NT2/D1 (cell line): ENCODE measurements at places on chromosomes 5 and 9.

DNA sequence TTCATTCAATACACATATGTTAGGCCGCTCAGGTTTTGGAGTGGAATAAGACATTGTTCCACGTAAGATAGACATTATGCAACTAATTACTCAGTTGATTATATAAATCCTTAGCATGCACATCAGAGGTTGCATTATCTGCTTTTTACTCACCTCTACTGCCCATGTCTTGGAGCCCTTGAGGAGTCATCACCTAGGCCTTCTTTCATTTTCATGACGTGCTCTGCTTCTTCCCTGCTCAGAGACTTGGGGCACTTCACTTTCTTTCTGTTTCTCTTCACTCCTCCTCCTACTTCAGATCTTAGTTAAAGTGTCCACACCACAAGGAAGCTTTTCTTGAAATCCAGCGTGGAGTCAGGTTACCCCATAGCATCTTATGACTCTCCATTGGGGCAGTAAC lies 241.1 kb downstream of the TLR4 start:
- no peak for DNase-seq

GRCh38 chr9:137919095-137919465 lies 41.5 kb downstream of the CACNA1B start:
- no peak for DNase-seq

DNA sequence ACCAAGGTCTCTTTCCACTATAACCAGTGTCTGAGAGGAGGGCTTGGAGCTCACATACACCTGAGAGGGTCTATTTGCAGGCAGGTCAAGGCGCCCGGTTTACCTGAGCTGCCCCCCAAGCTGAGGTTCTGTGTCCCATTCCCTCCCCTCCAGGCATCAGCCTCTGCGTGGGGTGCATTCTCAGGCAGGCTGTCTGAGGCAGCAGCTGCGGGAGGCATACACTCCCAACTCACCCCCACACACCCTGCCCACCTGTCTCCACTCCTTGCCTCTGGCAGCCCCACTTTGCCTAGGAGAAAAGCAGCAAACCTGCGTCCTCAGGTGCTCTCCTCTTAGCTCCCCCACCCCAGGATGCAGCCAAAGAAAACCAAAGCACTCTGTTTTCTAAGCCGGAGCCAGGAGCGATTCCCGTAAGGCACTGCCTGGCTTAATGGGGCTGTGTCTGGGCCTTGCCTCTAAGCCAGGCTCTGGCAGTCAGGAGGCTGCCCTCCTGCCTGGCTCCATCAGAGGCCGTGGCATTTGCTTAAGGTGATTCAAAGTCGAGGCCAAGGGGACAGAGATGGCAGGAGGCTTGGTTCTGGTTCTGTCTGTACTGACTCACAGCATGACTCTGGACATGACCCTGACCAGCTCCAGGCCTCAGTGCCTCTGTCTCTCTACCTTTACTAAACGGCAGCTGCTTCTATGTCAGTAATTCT lies 139.2 kb upstream of the TRIM32 start:
- no peak for DNase-seq

- DNase-seq: no peak
Measured at GRCh38 chr5:1806974-1807373, 5.8 kb downstream of the NDUFS6 start.

DNA sequence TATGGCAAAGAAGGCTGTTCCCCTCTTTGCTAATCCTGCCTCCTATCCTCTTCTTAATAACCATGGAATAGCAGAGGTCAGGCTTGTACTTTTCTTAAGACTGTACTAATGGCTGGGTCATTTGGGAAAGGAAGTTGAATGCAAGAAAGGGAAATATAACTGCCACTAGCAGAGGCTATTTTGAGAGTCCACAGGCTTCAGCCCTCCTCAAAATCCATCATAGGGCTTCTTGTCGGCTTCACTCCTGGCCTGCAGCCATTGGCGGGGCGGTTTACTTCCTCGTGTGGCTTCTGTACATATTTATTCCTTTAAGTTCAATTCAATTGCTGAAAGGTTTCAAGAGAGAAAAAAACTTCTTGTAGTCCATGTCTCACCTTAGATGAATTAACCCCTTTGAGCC lies 2.8 kb upstream of the PARP8 start:
- DNase-seq: no peak

DNA sequence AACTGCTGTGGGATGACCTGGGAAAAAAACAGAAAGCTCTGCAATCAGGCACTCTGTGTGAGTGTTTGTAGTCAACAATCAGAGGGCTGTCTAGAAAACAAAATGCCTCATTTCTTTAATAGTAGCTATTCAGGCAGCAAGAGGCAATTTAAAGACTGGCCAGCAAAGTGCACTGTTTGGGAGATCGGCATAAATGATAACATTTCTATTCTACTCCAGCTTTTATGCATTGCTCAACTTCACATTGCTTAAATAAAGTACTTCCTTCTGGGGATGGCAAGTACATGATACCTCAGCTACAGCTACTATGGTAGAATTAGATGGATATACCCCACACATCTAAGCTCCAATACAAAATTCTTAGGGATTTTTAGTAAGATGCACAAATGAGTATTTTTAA lies 193.1 kb downstream of the DCP2 start:
- no peak for DNase-seq

- no peak for DNase-seq
Measured at GRCh38 chr9:123373447-123373923, 17.5 kb downstream of the CRB2 start.

DNA sequence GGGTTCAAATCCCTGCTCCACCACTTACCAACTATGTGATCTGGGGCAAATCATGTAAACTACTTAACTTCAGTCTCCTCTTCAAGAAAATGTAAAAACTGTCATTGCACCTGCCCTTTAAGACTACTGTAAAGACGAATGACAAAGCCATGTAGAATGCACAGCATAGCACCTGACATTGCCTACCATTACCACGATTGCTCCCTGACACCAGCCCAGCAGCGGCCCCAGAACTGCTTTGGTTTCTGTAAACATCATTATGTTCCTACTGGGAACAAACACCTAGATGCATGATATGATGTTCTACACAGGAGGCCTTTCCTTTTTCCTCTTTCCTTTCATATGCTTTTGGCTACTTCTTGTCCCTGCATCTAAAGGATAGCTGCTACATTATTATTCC lies 23.1 kb upstream of the PLPP6 start:
- no peak for DNase-seq

DNA sequence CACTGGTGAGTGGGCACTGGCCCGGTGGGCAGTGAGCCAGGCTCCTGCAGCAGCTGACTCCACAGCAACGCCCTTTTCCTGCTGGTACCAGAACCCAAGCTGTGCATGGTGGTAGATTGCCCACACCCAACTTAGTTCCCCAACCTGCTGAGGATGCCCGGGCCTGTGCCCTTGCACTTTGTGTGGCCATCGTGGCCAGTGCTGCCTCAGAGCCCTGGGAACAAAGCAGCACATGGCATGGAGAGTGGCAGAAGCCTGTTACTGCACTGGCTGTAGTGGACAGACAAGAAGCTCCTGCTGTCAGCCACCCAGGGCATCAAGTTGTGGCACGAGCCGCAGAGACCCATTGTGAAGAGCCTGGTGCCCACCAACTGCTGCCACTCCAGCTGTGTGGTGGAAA lies 612.9 kb downstream of the DNAH5 start:
- no peak for DNase-seq

GRCh38 chr9:128684065-128684324 lies 5.0 kb upstream of the SET start:
- no peak for DNase-seq

- DNase-seq: no peak
Measured at GRCh38 chr5:79074641-79075040, 5.1 kb downstream of the BHMT2 start.

GRCh38 chr5:110268283-110268682 lies 458.2 kb downstream of the TMEM232 start:
- no peak for DNase-seq

DNA sequence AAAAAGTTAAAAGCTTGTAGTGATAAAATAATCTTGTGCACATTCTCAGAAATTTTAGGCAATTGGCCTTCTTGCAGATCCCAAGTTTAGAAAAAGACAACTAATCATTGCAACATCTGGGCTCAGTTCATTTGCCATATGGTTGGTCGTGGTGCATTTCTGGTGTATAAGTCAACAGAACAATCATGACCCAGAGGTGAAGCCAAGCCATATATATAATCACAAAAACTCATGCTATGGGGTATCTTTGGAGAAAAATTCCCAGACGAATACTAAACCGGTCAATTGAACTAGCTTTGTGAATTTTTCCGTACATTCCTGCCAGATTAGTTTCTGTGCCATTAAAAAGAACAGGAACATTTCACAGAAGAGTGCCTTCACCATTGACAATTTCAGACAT lies 50.3 kb downstream of the FYB1 start:
- no peak for DNase-seq

- DNase-seq: no peak
Measured at GRCh38 chr5:169201597-169201996, 99.3 kb downstream of the SLIT3 start.

- no peak for DNase-seq
Measured at GRCh38 chr9:752201-752600, 89.3 kb upstream of the DMRT1 start.

- no peak for DNase-seq
Measured at GRCh38 chr9:7011395-7012067, 253.8 kb downstream of the KDM4C start.

DNA sequence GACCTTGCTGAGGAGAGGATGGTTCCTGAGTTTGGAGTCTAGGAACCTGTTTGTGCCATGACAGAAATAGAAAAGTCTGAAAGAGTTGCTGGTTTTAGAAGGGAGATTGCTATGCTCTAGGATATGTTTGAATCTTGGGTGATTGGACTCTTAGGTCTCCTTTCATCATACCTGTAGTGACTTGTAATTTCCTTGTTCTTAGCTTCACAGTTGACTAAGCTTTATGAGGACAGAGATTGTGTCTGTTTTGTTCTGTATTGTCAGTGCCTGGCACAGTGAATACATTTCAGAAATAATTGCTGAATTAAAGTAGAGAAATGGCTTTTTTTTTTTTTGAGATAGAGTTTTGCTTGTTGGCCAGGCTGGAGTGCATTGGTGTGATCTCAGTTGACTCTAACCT lies 31.5 kb downstream of the GAPVD1 start:
- no peak for DNase-seq

DNA sequence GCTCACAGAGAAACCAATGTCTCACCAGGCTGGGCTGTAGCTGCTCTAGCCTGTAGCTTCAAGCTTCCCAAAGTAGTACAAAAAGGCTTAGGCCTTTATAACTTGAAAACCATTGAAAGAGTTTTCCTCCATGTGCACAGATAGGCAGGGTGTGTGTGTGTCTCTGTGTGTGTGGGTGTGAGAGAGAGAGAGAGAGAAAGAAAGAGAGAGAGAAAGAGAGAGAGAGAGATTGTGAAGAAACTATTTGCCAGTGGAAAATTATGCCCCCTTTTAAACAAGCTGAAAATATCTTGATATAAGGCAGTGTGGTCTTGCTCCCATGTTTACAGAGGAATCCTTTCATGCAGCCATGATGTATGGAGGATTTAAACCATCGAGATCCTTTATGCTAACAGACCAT lies 17.9 kb upstream of the GDNF start:
- no peak for DNase-seq

GRCh38 chr5:107469064-107469463 lies 201.7 kb downstream of the EFNA5 start:
- DNase-seq: no peak

GRCh38 chr9:87270221-87270847 lies 227.3 kb upstream of the DAPK1 start:
- no peak for DNase-seq

DNA sequence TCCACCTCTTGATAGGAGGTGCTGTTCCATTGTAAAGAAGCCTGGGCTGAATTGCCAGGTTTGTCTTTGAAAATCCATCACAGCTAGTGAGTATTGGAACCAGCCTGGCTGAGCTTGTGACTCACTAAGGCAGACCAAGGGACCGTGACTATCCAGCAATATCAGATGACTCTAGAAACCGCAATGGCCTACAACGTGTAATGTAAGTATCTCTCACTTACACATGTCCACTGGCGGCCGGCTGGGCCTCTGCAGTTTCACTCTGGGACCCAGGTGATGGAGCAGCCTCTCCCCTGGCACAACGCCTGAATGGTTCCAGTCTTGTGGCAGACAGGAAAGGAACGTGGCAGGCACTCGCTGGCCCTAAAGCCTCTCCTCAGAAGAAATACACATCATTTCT lies 3.1 kb upstream of the HRH2 start:
- no peak for DNase-seq

DNA sequence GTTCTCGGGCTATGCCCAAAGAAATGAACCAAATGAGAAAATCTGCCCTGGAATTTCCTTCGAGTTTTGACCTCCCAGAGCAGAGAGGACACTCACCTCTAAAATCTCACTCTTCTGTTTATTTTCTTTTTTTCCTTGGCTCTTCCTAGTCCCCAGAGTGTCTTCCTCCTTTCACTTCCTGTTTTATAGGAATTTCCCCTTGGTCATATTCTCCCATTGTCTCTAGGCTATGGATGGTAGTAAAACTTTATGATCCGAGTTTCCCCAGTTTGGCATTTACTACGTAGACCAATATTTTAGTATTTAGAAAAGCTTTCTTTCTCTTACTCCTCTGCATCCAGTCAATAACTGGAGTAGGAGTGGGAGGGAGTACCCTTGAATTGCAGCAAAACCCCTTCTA lies 354.5 kb upstream of the ZNF608 start:
- DNase-seq: no peak

GRCh38 chr5:113218200-113218599 lies 216.6 kb downstream of the TSSK1B start:
- no peak for DNase-seq

DNA sequence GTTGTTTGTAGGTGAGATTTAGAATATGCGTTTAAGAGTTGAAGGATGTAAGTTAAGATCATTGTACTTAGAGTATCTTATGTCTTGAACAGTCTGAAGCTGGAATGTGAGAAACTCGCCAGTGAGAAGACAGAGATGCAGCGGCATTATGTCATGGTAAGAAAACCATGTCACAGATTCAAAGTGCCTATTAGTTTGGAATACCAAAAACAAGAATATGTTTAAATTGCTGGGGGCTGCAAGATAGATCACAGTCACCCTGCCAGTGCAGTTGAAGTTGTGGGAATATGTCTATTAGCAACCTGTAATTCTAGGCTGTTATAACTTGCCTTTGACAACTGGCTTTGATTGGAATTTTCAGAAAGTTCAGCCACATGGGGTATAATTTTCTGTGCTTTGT lies 3.0 kb downstream of the TLE4 start:
- DNase-seq: no peak

- DNase-seq: no peak
Measured at GRCh38 chr9:6759185-6759977, 1.6 kb downstream of the KDM4C start.

DNA sequence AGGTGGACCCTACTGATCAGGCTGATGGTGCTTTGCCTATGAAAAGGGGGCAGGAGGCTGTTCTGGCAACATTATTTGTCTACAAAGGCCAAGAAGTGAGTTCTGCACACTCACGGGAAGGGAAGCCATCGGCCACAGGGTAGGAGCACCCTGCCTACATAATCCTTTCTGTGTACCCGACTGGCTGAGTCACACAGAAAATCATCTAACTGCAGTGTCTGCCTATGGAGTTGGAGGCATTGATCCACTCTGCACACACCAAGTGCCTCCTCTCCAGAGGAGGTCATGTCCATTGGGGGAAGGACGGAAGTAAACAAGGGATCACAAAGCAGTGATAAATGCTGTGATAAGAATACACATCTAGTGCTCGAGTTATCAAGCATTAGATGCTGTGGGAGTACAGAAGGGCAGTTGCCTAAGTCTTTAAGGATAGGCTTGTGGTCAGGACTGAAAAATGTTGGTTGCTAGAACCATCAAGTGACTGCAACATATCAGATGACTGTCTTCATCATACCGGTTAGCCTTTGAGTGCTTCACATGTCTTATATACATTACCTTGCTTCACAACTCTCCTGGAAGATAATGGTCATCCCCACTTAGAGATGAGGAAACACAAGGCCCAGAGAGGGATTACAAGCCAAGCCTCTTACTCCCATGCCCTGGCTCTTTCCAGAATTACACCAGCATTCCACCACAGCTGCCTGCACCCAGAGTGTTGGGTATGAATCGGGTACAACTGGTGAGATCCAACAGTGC lies 1.3 kb upstream of the SLC2A8 start:
- DNase-seq: no peak
